ENCODE measurements at places on chromosomes 3 and 15.

DNA sequence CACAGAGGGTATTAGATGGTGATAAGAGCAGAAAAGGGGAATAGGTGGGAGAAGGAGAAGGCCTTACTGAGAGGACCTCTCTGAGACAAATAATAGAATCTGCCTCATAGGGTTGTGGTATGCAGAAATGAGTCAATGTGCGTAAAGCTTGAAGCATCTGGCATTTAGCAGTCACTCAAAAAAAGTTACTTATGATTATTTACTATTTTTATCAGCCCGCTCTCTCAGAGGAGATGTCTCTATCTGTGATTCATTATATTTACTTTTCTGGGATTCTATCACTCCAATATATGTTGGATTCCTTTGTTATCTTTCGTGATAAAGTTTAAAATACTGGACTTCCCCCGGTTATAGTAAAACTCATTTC lies 4.6 kb upstream of the TM4SF1 start:
- no peak for ATAC-seq

GRCh38 chr3:129228891-129229585 lies 20.4 kb upstream of the COPG1 start:
- ATAC-seq, result peak; percentile 63

GRCh38 chr3:112038863-112039262 lies 4.3 kb downstream of the TMPRSS7 start:
- ATAC-seq, result peak; percentile 73

DNA sequence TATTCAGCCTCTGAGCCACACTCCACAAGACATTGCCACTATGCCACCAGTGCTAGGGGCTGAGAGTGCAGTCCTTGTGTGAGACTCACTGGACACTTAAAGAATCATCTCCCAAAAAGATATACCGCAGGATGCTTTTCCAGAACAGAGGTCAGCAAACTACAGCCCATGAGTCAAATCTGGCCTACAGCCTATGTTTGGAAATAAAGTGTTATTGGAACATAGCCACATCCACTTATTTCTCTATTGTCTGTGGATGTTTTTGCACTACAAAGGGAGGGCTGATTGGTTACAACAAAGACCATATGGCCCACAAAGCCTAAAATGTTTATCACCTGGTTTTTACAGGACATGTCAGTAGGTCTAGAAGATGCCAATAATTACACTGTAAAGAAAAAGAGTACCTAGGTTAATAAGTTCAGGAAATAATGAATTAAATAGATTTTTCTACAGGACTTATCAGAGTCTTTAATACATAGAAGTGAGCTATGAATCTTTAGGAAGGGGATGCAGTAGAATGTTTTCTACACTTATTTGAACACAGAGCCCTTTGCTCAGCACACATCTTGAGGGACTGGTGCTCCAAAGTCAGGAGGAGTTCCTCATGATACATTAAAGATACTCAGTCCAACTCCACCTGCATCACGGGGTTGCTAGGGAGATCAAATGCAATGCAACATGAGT lies 26.3 kb downstream of the SRGAP3 start:
- no peak for ATAC-seq

- ATAC-seq, result peak; percentile 82
Measured at GRCh38 chr3:11514191-11514821, 129.4 kb downstream of the VGLL4 start.

- no peak for ATAC-seq
Measured at GRCh38 chr3:170734735-170735065, 135.3 kb downstream of the RPL22L1 start.

GRCh38 chr15:66765478-66766281 lies 63.6 kb downstream of the SMAD6 start:
- ATAC-seq, result peak; percentile 34

DNA sequence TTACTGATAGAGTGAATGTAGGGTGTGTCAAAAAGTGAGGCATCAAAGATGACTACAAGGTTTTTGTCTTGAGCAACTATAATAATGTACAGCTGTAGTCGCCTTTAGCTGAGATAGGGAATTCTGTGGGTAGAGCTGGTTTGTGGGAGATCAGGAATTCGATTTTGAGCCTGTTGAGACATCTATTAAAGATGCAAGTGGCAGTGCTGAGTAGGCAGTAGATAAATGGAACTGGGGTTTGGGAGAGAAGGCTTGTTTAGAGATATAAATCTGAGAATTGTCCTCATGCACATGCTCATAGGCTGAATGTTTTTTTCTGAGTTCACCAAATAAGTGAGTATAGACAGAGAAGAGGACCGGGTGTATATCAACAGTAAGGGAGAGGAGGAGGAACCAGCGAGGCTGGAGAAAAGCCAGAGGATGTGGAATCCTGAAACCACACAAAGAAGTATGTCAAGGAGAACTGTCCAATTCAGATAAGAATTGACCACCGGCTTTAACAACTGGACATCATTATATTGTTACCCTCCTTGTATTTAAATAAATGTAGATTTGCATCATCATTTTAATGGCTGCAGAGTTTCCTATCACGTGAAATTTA lies 146.0 kb upstream of the TNIK start:
- no peak for ATAC-seq

- no peak for ATAC-seq
Measured at GRCh38 chr15:43520138-43520537, 2.7 kb downstream of the MAP1A start.

GRCh38 chr3:152047465-152047864 lies 174.0 kb downstream of the SUCNR1 start:
- ATAC-seq, result peak; percentile 29

Measured in esophagus mucosa (tissue), 1 donor.